ENCODE measurements at places on chromosomes 13 and 19. TPM values are rescaled to one million over a fixed set of nuclear protein-coding genes. Genes with fewer than 3 reads are reported as not detected.

ZNF709 gene
- 1.2 TPM for total RNA-seq

PGLYRP2 gene
- total RNA-seq = not detected

CBY2 gene
- not detected for total RNA-seq

PTH2 gene
- not detected for total RNA-seq

BST2 gene
- 56.9 TPM for total RNA-seq
